Hematopoietic multipotent progenitor cell treated with erythropoietin and hydrocortisone succinate and interleukin-3 and kit ligand, for 8 days (in vitro differentiated cells): ENCODE measurements at places on chromosomes 7 and 10.
A peak's percentile ranks its signal among the peaks of the same experiment; 100 is the strongest.

DNA sequence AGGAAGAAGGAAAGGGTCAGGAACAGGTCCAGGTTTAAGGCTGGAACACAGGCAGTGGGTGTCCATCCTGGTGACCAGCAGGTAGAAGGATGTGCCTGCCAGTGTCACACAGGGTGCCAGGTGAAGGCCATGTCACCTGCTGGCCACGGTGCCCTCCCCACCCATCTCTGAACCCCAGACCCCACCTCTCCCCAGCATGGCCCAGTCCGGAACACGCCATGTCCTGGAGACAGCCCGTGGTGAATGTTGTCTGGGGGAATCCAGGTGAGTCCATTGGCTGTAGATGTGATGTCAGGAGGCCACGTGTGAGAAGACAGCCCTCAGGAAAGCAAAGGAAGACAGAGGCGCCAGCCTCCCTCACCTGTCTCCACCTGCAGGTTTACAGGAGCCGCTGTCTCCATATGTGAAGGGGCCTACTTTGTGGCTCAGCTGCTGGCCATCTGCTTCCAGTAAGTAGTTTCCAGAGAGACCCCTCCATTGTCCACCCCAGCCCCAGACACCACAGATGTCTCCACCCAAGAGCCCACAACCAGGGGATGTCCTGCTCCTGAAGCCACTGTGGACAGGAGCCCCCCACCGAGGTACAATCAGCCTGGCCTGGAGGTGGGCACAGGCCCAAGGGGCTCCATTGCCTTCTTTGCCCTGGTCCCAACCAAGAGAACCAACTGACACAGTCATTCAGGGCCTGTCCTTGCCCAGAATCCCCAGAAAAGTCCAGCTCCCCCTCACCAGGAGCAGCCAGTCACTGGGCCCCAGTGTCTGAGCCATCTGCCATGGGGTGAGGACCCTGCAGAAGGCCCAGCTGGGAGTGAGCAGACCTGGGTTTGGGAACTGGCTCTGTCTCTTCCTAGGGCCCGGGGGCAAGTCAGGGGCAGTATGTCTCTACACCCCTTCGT lies 20.7 kb downstream of the TMEM72 start:
- DNase-seq: no peak

DNA sequence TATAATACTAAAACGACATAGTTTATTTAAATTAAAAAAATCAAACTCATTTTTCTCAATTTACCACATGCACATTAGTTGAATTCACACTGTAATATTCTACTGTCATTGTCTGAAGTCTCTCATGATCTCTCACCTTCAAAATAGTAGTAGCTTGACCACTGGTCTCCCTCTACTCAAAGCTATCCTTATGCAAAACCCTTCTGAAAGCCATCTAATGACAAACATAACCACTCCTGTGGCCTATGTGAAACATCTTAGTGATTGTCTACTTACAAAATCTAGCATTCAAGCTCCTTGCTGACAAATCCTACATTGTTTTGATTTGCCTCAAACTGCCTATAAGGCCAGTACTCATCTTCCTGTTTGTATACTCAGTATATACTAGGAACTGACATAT lies 606.0 kb upstream of the GHITM start:
- DNase-seq: no peak

- peak; percentile 60 for DNase-seq
Observed at GRCh38 chr10:28302012-28302637, 739 bp downstream of the MPP7 start.

- DNase-seq: no peak
Observed at GRCh38 chr10:6701289-6701688, 121.2 kb upstream of the PRKCQ start.

DNA sequence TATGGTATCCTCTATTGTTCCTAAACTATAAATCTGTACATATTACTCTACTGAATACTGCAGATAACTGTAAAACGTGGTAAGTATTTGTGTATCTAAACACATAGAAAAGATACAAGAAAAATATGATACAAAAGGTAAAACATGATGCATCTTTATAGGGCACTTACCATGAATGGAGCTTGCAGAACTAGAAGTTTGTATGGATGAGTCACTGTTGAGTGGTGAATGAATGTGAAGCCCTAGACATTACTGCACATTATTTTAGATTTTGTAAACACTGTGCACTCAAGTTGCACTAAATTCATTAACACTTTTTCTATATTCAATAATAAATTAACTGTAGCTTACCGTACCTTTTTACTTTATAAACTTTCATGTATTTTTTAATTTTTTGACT lies 357.5 kb downstream of the ZWINT start:
- DNase-seq: no peak

DNA sequence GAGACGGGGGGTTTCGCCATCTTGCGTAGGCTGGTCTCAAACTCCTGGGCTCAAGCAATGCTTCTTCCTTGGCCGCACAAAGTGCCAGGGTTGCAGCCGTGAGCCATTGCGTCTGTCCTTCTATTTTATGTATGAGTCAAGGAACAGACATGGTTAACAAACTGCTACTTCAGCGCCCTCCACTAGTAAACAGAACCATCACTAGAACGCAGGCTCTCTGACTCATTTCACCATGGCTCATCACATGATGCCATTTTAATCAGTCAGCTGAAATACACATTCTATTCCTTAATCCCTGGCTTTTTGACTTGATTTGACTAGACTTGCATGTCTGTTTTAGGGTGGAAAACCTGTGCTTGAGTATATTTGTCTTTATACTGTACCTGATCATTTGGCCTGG lies 41.3 kb downstream of the CELF2 start:
- no peak for DNase-seq

GRCh38 chr7:91355695-91356435 lies 91.6 kb downstream of the FZD1 start:
- no peak for DNase-seq

DNA sequence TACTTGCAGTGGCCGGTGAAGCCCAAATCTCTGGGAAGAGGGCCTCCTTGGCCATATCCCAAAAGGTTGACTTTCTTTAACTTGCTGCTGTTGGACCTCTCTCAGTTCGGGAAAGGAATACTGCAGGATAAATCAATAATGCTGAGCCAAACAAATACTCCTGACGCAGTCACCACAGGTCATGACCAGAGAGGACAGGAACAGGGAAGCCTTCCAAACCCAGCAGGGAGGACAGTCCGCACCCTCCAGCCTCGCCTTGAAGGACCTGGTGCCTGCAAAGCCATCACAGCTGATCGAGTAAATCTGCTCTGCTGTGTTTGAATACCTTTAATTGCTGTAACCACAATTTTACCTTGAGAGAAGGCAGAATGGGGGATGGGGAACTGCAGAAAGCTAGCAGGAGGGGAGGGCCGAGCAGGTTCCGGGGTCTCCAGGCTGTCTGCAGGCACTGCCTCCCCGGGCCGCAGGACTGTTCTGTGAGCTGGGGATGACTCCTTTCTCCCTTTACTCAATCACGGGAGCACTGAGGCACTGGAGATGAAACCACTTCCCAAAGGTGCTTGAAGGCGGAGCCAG lies 20.8 kb upstream of the INSIG1 start:
- no peak for DNase-seq

DNA sequence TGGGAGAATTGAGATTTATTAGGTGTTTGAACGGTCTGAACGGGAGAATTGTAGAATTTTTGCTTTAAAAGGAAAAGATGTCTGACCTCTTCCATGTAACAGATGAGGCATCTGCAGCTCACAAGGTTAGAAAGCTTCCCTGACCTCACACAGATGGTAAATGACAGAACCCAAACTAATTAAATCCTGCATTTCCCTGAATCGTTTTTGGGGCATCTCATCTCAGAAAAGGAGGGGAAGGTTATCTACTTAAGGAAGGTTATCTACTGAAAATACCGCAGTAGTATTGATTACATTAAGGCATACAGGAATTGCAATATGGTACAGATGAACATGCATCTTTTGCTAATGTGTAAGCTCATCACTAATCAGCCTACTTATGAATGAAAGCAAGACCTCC lies 278.3 kb downstream of the CCDC3 start:
- no peak for DNase-seq

DNA sequence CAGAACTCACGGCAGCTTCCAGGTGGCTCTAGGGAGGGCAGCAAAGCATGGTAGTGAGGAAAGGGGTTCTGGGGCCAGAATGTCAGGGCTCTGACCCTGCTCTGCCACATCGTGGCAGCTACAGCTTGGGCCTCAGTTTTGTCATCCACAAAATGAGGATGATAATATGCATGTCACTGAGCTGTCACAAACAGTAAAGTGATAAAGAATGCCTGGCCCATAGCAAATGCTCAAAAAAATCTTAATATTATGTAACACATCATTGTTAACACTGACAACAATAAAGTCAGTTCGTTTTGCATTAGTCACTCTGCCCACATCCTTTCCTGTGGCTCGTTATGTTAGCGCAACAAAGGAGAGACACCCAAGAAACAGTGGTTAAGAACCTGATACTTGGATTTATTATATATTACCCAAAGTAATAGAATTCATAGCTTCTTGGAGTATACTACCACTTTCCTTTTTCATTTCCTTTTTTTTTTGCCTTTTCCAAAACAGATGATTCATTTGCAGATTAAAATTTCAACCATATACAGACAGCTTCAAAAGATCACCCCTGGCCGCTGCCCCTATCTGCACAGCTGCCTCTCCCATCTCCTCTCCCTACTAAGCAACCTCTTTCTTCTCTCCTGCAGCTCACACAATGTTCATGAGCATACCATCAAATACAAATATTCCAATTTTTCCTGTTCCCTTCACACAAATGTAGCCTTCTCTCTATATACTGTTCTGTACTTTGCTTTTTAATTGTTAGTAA lies 45.5 kb upstream of the DDC start:
- peak; percentile 17 for DNase-seq

DNA sequence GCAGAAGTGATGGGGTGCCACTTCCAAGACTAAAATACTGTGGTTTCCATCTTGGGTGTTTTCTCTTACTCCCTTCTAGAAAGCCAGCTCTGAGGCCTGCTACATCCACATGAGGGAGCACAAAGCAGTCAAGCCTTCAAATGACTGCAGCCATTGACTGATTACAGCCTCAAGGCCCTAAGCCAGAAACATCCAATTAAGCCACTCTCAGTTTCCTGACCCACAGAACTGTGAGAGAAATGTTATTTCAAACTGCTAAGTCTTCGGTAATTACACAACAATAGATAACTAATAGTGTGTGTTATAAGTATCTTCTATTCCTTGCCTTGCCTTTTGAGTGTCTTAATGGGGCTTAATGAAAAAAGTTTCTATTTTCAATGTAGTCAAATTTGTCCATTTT lies 24.8 kb downstream of the BRAF start:
- no peak for DNase-seq

DNA sequence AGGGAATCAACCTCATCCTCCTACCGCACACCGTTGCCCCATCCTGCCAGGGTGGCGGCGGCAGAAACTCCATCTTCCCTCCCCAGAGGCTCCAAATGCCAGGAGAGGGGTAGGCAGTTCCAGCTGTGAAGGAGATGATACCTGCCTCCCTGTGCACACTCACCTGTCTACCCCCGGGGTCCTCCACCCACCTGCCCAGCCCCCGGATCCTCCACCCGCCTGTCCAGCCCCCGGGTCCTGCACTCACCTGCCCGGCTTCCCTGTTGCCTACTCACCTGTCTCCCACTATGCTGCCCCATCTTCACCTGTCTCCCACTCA lies 13.4 kb upstream of the DNAAF5 start:
- no peak for DNase-seq

- peak; percentile 41 for DNase-seq
Observed at GRCh38 chr7:99381664-99382075, 7.1 kb downstream of the ARPC1B start.

GRCh38 chr7:42253316-42253715 lies 16.3 kb upstream of the GLI3 start:
- no peak for DNase-seq

GRCh38 chr7:45592230-45592991 lies 18.2 kb downstream of the ADCY1 start:
- no peak for DNase-seq

GRCh38 chr7:33410266-33410665 lies 280.9 kb downstream of the BBS9 start:
- DNase-seq: no peak

GRCh38 chr7:87797798-87798403 lies 78.3 kb downstream of the SLC25A40 start:
- peak; percentile 73 for DNase-seq

DNA sequence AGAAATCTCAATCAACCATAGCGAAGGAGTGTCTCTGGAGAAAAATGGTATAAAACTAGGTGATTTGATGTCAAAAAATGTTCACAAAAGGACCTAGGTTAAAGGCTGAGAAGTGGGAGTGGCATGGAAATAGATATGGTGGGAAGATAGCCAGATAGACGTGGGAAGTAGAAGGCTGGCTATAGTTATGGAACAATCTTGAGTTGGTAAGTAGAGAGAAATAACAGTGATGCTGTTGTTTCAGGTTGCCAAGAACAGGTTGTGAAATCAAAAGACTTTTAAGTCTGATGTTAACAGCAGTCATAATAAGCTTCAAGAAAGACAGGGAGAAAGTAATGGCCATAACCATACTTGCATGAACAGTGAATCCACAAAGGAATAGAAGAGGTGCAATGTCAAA lies 106.1 kb upstream of the RSU1 start:
- DNase-seq: no peak

DNA sequence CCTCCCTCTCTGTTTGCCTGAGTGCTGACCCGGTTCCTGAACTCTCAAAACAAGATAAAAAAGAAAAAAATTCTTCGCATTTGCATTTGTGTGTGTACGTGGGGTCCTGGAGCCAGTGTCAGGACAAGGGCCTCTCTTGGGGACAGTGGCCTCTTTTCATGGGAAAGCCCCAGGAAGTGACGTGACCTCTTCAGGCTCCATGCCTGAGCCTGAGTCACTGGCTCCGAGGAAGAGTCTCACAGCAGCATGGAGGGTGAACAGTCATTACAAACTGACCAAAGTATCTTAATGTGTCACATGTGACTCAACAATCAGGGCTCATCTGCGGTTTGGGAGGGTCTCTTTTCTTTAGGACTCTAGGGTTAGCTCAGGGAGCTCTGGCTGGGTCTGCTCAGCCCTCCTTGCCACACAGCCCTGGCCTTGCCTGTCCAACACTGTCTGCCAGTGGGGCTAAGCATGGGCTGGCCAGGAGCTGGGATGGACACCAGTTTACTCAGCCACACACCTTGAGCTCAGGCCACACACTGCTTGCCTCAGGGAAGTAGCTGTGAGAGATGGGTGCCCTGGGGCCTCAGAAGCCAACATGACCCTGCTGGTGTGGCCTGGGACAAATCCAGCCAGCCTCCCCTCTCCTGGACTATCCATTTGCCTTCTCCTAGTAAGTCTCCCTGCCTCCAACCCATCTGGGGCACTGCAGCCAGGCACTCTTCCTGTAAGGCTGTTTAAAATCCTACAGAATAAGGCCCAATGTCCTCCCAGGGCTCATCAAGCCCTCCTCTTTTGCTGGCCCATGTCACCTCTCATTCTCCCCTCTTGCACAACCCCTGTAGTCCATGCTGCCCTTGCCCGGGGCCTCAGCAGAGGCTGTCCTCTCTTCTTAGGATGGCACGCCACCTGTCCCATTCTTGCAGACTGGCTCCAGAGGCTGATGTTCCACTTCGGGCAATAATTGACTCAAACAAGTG lies 10.5 kb downstream of the TMEM273 start:
- DNase-seq: no peak

DNA sequence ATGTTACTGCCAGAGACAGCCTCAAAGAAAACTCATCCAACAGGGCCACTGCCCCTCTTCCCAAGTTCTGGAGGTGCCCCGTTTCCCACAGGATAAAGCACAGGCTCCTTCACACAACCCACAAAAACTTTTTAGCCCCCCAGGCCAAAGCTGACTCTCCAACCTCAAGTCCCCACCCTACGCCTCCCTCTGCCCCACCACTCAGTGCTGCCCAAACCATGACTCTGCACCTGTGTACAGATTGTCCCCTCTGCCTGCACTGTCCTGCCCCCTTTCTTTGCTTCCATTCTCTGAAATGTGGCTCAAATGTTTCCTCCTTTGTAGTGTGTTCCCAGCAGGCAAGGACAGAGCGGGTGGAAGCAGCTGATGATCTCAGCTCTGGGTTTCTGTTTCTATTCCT lies 284.0 kb downstream of the GRID1 start:
- DNase-seq: no peak
